Pancreas (tissue), 10 donors: ENCODE measurements at places on chromosomes 7 and 10. TPM values are rescaled to one million over a fixed set of nuclear protein-coding genes. Genes with fewer than 3 reads are reported as not detected.

Gene SPDYE1
- total RNA-seq, result not detected

Gene ZNF273
- total RNA-seq, result 2.5 TPM

Gene PNLIPRP2
- 2,333 TPM for total RNA-seq

Gene GHRHR
- total RNA-seq, result not detected

Gene RADIL
- 4.2 TPM for total RNA-seq

Gene HMX2
- total RNA-seq, result not detected

Gene SEC61A2
- total RNA-seq, result 2.8 TPM

Gene CDK1
- total RNA-seq, result 0.19 TPM

Gene OR2A1
- total RNA-seq, result not detected

Gene IDI2
- not detected for total RNA-seq

- no peak overlapping the region for H3K27ac ChIP-seq
- no peak overlapping the region for H3K4me3 ChIP-seq
- DNase-seq, result no peak
- H3K27me3 ChIP-seq, result no peaks in the 10 kb centered on the region
- H3K4me1 ChIP-seq, result no peaks in the 10 kb centered on the region
Observed at GRCh38 chr10:5835446-5836095, 22.3 kb upstream of the GDI2 start.

GRCh38 chr7:20407585-20408466 lies 77.1 kb downstream of the ITGB8 start:
- H3K27me3 ChIP-seq, result no peaks in the 10 kb centered on the region
- H3K4me1 ChIP-seq, result peaks cover 35% of the 10 kb centered on the region

GRCh38 chr10:60331886-60332285 lies 57.8 kb downstream of the ANK3 start:
- peaks cover 4% of the 10 kb centered on the region for H3K4me1 ChIP-seq
- DNase-seq, result no peak
- no peaks in the 10 kb centered on the region for H3K36me3 ChIP-seq
- no peak overlapping the region for H3K4me3 ChIP-seq
- no peaks in the 10 kb centered on the region for H3K27me3 ChIP-seq
- no peak overlapping the region for H3K27ac ChIP-seq

DNA sequence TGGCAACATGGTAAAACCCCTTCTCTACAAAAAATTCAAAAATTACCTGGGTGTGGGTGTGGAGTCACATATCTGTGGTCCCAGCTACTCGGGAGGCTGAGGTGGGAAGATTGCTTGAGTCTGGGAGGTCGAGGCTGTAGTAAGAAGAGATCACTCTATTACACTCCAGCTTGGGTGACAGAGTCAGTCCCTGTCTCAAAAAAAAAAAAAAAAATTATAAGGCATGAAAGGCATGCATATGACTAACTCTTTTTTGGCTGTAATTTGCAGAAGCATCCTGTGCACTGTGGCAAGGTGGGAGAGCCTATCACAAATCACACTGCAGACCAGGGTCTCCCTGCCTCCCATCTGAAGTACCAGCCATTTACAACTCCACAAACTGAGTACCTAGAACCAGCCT lies 14.1 kb upstream of the MYPN start:
- no peaks in the 10 kb centered on the region for H3K4me1 ChIP-seq
- H3K27ac ChIP-seq, result no peak overlapping the region
- H3K4me3 ChIP-seq, result no peak overlapping the region
- no peaks in the 10 kb centered on the region for H3K27me3 ChIP-seq
- H3K36me3 ChIP-seq, result no peaks in the 10 kb centered on the region

- no peak overlapping the region for H3K4me3 ChIP-seq
- H3K27me3 ChIP-seq, result no peaks in the 10 kb centered on the region
- no peak for DNase-seq
Observed at GRCh38 chr7:7795630-7796121, 77.3 kb upstream of the RPA3 start.

- H3K27ac ChIP-seq, result no peak overlapping the region
- H3K4me3 ChIP-seq, result no peak overlapping the region
- no peaks in the 10 kb centered on the region for H3K4me1 ChIP-seq
- peak; percentile 26 for DNase-seq
- H3K36me3 ChIP-seq, result no peaks in the 10 kb centered on the region
Observed at GRCh38 chr7:121832347-121832746, 40.6 kb upstream of the PTPRZ1 start.

- no peaks in the 10 kb centered on the region for H3K36me3 ChIP-seq
- no peaks in the 10 kb centered on the region for H3K27me3 ChIP-seq
- DNase-seq, result peak; percentile 17
- no peak overlapping the region for H3K27ac ChIP-seq
- H3K4me3 ChIP-seq, result no peak overlapping the region
Observed at GRCh38 chr7:108114117-108114841, 15.9 kb downstream of the LAMB4 start.

DNA sequence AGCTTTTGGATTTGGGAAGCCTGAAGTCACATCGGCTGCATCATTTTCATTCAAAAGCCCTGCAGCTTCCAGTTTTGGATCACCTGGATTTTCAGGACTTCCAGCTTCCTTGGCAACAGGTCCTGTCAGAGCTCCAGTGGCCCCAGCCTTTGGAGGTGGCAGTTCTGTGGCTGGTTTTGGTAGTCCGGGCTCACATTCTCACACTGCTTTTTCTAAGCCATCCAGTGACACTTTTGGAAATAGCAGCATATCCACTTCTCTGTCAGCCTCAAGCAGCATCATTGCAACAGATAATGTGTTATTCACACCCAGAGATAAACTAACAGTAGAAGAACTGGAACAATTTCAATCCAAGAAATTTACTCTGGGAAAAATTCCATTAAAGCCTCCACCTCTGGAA lies 18.5 kb downstream of the NUP42 start:
- DNase-seq, result no peak
- H3K27ac ChIP-seq, result no peak overlapping the region
- H3K36me3 ChIP-seq, result peaks cover 7% of the 10 kb centered on the region

DNA sequence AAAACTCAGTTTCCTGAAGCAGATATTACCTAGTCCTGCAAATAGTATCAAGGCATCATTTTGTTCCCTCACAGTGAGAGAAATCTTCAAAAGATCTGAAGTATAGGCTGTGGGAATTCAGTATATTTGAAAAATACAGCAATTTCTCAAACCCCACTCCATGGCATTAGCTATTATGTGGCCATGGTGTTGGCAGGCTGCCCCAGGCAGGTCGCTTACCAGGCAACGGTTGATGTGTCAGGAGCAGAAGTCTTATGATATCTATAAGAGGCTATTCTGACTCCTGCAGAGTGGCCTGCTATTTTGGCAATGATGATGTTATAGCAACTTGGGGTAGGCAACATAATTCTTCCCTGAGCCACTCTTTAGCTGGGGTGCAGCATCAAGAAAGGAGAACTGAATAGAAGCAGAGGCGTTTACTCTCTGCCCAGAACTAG lies 187.9 kb downstream of the PLXDC2 start:
- no peaks in the 10 kb centered on the region for H3K36me3 ChIP-seq
- DNase-seq, result no peak
- H3K27me3 ChIP-seq, result no peaks in the 10 kb centered on the region
- H3K27ac ChIP-seq, result no peak overlapping the region
- no peak overlapping the region for H3K4me3 ChIP-seq

DNA sequence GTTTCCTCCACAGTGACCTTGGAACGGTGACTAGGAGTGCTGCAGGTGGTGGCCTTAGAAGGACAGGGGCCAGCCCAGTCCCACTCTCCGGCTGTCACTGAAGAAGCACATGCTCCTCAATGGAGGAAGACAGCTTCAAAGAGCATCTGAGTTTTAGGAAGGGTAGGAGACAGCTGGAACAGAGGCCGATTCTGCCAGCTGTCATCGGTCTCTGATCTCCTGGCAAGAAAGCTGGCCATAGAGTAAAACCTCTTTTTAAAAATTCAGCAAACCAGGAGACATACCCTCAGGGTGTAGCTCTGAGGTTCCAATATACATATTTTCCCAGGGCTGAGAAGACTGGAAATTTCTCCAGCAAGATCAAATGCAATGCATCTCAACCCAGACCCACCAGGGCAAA lies 55.9 kb downstream of the KCNMA1 start:
- no peak overlapping the region for H3K27ac ChIP-seq
- no peak overlapping the region for H3K4me3 ChIP-seq
- H3K27me3 ChIP-seq, result no peaks in the 10 kb centered on the region
- DNase-seq, result no peak
- no peaks in the 10 kb centered on the region for H3K36me3 ChIP-seq

GRCh38 chr10:79981450-79982361 lies 32.8 kb upstream of the SFTPD start:
- peak overlapping the region; percentile 57 for H3K4me3 ChIP-seq
- peaks cover 26% of the 10 kb centered on the region for H3K4me1 ChIP-seq
- DNase-seq, result peak; percentile 93
- H3K27me3 ChIP-seq, result no peaks in the 10 kb centered on the region
- no peaks in the 10 kb centered on the region for H3K36me3 ChIP-seq

- H3K27me3 ChIP-seq, result no peaks in the 10 kb centered on the region
- DNase-seq, result no peak
- H3K4me3 ChIP-seq, result no peak overlapping the region
- H3K4me1 ChIP-seq, result no peaks in the 10 kb centered on the region
- no peak overlapping the region for H3K27ac ChIP-seq
- H3K36me3 ChIP-seq, result no peaks in the 10 kb centered on the region
Observed at GRCh38 chr10:30970760-30971460, 60.8 kb downstream of the ZNF438 start.

- peak; percentile 56 for DNase-seq
- H3K36me3 ChIP-seq, result no peaks in the 10 kb centered on the region
- no peak overlapping the region for H3K4me3 ChIP-seq
Observed at GRCh38 chr10:72334196-72334824, 20.4 kb downstream of the DNAJB12 start.

DNA sequence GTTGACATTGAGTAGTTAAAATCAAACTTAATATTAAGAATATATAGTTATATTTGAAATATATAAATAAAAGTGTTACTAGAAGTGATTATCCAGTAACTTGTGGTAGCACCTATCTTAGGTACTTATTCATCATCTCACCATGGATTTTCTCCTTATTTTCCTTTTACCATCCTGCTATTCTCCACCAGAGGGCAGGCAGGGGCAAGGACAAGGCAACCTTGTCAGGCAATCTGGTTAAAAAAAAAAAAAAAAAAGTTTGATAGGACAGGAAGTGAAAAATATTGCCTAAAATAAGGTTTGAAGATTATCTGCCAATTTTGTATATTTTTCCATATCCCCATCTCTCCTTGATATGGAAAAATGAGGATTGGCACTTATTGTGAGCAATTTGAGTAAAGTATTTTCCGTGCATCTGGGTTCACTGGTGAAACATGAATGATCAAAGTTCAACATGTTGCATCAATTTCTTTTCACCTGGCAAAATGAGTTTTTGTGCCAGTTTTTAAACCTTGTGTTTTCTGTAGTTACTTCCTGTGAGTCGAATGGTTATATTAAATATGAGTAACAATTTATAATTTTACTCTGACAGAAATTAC lies 256.7 kb downstream of the AGMO start:
- no peaks in the 10 kb centered on the region for H3K36me3 ChIP-seq
- no peak overlapping the region for H3K27ac ChIP-seq
- peak; percentile 39 for DNase-seq
- H3K4me3 ChIP-seq, result no peak overlapping the region

GRCh38 chr7:138125119-138125518 lies 48.9 kb downstream of the AKR1D1 start:
- no peak for DNase-seq
- no peak overlapping the region for H3K4me3 ChIP-seq
- no peaks in the 10 kb centered on the region for H3K4me1 ChIP-seq

GRCh38 chr10:114607358-114607998 lies 50.6 kb downstream of the ABLIM1 start:
- H3K27me3 ChIP-seq, result no peaks in the 10 kb centered on the region
- no peaks in the 10 kb centered on the region for H3K4me1 ChIP-seq
- H3K4me3 ChIP-seq, result no peak overlapping the region
- H3K36me3 ChIP-seq, result no peaks in the 10 kb centered on the region
- no peak for DNase-seq

- no peaks in the 10 kb centered on the region for H3K27me3 ChIP-seq
- H3K27ac ChIP-seq, result no peak overlapping the region
- no peak overlapping the region for H3K4me3 ChIP-seq
- no peak for DNase-seq
Observed at GRCh38 chr7:92415225-92415624, 32.1 kb upstream of the GATAD1 start.

DNA sequence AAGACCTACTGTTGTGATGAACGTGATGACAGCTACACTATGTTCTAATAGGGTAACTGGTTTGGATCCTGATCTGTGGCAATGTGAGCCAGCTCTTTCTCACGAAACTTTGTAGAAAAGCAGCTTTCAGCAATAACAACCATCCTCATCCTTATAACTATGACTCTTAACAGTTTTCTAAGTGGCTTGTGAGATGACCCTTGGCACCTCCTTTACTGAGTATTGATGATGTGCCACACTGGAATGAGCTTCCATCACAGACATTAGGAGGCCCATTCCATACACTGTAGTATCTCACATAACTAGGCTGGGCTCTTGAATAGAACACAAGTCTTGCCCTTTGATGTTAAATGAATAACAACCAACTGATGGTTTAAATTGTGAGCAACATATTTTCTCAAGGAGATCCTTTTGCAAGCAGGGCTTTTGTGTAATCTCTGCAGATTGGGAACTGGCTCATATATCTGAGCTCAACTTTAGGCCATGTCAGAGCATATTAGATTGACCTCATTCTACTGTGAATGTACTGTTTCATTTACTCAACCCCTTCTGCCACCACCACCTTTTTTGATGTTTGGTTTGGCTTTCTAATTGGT lies 46.4 kb downstream of the MYPN start:
- peaks cover 9% of the 10 kb centered on the region for H3K4me1 ChIP-seq
- DNase-seq, result no peak
- no peak overlapping the region for H3K4me3 ChIP-seq
- H3K27ac ChIP-seq, result no peak overlapping the region

GRCh38 chr10:60872451-60872850 lies 71.5 kb downstream of the RHOBTB1 start:
- H3K4me1 ChIP-seq, result peaks cover 8% of the 10 kb centered on the region
- H3K27me3 ChIP-seq, result no peaks in the 10 kb centered on the region
- H3K4me3 ChIP-seq, result no peak overlapping the region
- no peak overlapping the region for H3K27ac ChIP-seq
- DNase-seq, result no peak
- H3K36me3 ChIP-seq, result peaks cover 10% of the 10 kb centered on the region

- DNase-seq, result no peak
- H3K36me3 ChIP-seq, result no peaks in the 10 kb centered on the region
- H3K27ac ChIP-seq, result no peak overlapping the region
- H3K4me3 ChIP-seq, result no peak overlapping the region
- H3K27me3 ChIP-seq, result no peaks in the 10 kb centered on the region
Observed at GRCh38 chr7:116698930-116699721, 27.1 kb downstream of the MET start.

DNA sequence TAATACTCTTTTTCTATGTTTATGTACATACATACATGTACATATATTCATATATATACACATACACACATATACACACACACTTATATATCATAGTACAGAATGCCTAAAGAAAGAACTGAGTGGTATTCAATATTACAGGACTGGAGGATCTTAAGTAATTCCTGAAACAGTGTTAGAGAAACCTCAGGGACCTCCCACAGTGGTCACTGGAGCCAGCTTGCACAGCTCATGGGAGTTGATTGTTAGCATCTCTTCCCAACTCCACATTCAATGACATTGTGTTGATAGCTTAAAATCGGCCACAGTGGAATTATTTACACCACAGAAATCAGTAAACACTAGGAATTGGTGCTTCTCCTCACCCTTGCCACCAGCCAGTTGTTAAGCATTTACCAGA lies 6.0 kb downstream of the LRRC17 start:
- no peaks in the 10 kb centered on the region for H3K36me3 ChIP-seq
- H3K4me1 ChIP-seq, result no peaks in the 10 kb centered on the region
- no peaks in the 10 kb centered on the region for H3K27me3 ChIP-seq
- no peak overlapping the region for H3K4me3 ChIP-seq
- H3K27ac ChIP-seq, result no peak overlapping the region
- no peak for DNase-seq
